RWPE1 (cell line): ENCODE measurements at places on chromosomes 1 and 21.

DNA sequence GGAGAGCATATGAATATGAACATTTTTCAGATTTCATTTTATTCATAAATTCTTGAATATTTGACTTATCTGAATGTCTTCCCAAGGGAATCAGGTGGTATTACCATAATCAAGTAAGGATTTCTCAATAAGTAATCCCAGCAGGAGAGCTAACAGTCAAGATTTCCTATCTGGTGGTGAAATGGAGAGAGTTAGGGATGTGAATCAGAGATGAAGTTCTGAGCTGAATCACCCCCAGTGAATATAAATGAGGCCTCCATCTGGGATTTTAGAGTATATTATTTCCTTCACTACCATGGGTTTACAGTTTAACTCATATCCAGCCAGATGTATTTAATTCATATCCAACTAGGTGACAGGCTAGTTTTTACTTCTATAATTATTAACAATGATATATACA is 61.5 kb upstream of the RGS2 start:
- DNase-seq = peak; percentile 20

- no peak for DNase-seq
These were observed 8.2 kb downstream of the HMGN1 start for GRCh38 chr21:39340687-39341086.

DNA sequence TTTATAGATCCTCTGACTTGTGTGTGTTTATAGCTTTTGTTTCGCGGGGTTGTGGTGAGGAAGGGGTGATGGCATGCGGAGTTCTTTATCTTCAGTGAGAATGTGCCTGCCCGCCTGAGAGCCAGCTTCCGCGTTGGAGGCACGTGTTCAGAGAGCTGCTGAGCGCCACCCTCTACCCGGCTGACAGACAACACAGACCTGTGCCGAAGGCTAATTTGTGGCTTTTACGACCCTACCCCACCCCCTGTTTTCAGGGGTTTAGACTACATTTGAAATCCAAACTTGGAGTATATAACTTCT is 14.4 kb upstream of the CD101 start:
- DNase-seq = no peak

DNA sequence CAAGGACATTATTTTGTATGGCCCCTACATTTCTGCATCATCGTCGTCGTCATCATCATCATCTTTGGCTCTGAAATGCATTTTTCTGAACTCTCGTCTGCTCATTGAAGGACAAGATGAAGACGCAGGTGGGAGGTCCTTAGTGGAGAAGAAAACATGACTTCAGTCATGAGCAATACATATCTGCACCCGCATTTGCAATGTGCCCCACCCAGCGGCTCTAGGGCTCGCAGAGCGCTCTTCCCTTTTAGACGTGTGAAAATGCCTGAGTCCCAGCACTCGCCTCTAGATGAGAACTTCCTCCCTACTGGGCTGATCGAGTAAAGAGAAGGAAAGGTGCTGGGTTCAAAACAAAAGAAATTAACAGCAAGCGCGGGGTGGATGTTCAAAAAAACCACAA is 10.1 kb downstream of the C1orf174 start:
- no peak for DNase-seq

DNA sequence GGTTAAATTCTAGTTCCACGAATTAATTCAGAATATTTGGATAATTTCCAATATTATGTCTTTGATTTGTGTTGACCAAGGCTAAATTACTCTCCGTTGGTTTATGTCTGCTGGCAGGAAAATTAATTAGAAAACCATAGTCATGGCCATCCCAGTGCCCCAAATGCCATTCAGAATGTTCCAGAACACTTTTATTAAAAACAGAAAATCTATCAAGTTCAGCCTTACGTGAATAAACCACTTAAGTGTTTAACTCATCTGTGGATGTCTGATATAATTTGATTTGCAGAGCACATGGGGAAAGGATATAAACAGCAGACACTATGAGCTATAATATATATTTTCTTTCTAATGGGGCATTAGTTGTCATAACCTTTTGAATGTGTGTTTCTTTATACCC is 480.7 kb downstream of the MRPL39 start:
- no peak for DNase-seq

GRCh38 chr1:109990302-109990653 is 5.7 kb downstream of the AHCYL1 start:
- no peak for DNase-seq

- no peak for DNase-seq
These were observed 1.8 kb downstream of the ZNF362 start for GRCh38 chr1:33257772-33258712.

- no peak for DNase-seq
These were observed 702 bp upstream of the MAPKAPK2 start for GRCh38 chr1:206684003-206684402.

GRCh38 chr1:223189903-223190724 is 47.1 kb upstream of the TLR5 start:
- DNase-seq = peak; percentile 81

GRCh38 chr1:29406814-29407213 is 170.5 kb downstream of the PTPRU start:
- no peak for DNase-seq

- DNase-seq = no peak
These were observed 14.1 kb upstream of the RNF223 start for GRCh38 chr1:1088029-1088800.

- no peak for DNase-seq
These were observed 147.2 kb downstream of the CRB1 start for GRCh38 chr1:197415221-197415620.
